Tibial nerve (tissue), 4 donors: ENCODE measurements at places on chromosomes 4 and X. TPM values are rescaled to one million over a fixed set of nuclear protein-coding genes. Genes with fewer than 3 reads are reported as not detected.
A peak's percentile ranks its signal among the peaks of the same experiment; 100 is the strongest.

Gene XAGE1A
- not detected for total RNA-seq

- H3K4me3 ChIP-seq: no peak overlapping the region
- no peak overlapping the region for H3K27ac ChIP-seq
- H3K36me3 ChIP-seq: no peaks in the 10 kb centered on the region
Observed at GRCh38 chr4:104915373-104915772, 231.3 kb upstream of the TET2 start.

Gene NCAPG
- 0.90 TPM for total RNA-seq

DNA sequence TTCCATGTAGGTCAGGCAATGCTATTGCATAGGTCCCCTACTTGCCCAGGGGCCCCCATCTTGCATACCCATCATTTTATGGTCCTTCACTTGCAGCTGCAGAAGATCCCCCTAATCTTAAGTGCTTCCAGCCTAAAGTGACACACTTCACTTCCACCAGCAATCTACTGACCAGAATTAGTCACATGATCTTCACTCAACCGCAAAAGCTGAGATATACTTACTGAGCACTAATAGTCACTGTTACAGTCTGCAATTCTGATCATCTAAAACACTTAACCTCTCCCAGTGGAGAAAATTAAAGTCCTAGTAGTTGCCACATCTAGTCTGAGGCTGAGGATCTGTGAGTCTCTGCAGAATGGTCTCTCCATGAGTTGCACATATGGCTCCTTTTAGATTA is 82.1 kb downstream of the AREG start:
- no peak overlapping the region for H3K27ac ChIP-seq
- DNase-seq: no peak
- H3K4me3 ChIP-seq: no peak overlapping the region
- H3K4me1 ChIP-seq: no peaks in the 10 kb centered on the region

Gene TMSB15C
- 4.8 TPM for total RNA-seq

GRCh38 chr4:115054836-115055235 is 58.6 kb downstream of the NDST4 start:
- no peaks in the 10 kb centered on the region for H3K36me3 ChIP-seq
- H3K4me3 ChIP-seq: no peak overlapping the region
- H3K27me3 ChIP-seq: no peaks in the 10 kb centered on the region
- no peaks in the 10 kb centered on the region for H3K4me1 ChIP-seq
- no peak for DNase-seq

GRCh38 chrX:368811-369562 is 17.7 kb downstream of the PPP2R3B start:
- peaks cover 12% of the 10 kb centered on the region for H3K36me3 ChIP-seq
- peaks cover 25% of the 10 kb centered on the region for H3K27me3 ChIP-seq
- no peak for DNase-seq
- H3K27ac ChIP-seq: no peak overlapping the region

GRCh38 chrX:115437841-115438595 is 123.0 kb upstream of the PLS3 start:
- no peak overlapping the region for H3K4me3 ChIP-seq
- H3K27me3 ChIP-seq: no peaks in the 10 kb centered on the region
- no peaks in the 10 kb centered on the region for H3K36me3 ChIP-seq
- H3K27ac ChIP-seq: no peak overlapping the region
- DNase-seq: no peak

DNA sequence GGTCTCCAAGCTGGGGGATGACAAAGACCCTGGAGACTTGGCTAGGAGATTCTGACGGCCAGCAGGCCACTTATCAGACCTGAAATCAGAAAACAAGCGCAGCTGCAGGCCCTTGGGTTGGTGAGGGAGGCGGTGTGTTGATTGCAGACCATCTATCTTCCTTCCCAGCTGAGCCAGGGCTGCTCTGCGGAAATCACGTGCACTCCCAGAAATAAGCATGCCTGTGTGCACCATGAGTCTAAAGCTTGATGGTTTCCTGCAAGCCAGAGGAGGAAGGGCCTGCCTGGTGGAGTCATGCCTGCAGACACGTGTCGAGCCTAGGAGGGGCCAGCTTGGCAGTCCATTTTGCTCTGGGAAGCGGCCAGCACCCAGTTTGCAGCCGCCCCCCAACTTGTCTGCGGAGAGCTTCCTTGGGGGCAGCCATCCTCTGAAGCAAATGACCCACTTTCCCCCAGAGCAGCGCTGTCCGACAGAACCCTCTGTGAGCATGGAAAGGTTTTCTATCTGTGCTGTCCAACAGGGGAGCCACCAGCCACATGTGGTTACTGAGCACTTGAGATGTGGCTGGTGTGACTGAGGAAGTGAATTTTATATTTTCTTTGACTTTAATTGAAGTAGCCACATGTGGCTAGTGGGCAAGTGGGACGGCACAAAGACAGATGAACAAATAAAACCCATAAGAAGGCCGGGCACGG is 175.7 kb upstream of the BCOR start:
- H3K27ac ChIP-seq: no peak overlapping the region
- H3K27me3 ChIP-seq: no peaks in the 10 kb centered on the region
- no peaks in the 10 kb centered on the region for H3K4me1 ChIP-seq
- no peak for DNase-seq

GRCh38 chr4:140673729-140674128 is 82.5 kb downstream of the TBC1D9 start:
- DNase-seq: no peak
- no peak overlapping the region for H3K27ac ChIP-seq
- no peaks in the 10 kb centered on the region for H3K4me1 ChIP-seq
- H3K4me3 ChIP-seq: no peak overlapping the region

Gene TMEM156
- not detected for total RNA-seq

Gene CXXC4
- 2.5 TPM for total RNA-seq

- no peaks in the 10 kb centered on the region for H3K36me3 ChIP-seq
- DNase-seq: no peak
- no peaks in the 10 kb centered on the region for H3K4me1 ChIP-seq
- peak overlapping the region; percentile 76 for H3K27ac ChIP-seq
Observed at GRCh38 chr4:158051401-158052235, 121.2 kb downstream of the GASK1B start.

DNA sequence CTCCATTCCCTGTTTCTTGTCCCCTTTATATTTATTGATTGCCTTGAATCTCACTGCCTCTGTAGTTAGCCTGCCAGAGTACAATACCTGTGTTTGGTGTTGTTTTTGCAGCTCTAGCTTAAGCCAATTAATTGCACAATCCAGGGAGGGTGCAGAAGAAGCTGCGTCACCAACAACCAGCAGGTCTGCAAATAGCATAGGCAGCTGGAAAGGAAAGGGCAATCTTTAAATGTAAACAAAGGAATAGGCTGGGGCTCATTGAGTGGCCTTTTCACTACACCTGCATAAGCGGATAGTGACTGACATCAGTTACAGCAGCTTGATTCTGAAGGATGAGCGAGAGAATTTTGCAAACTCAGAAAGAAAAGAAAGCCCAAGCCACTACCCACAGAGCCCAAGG is 106.8 kb upstream of the RAI2 start:
- no peak for DNase-seq
- H3K27me3 ChIP-seq: no peaks in the 10 kb centered on the region
- H3K36me3 ChIP-seq: no peaks in the 10 kb centered on the region
- no peaks in the 10 kb centered on the region for H3K4me1 ChIP-seq
- H3K4me3 ChIP-seq: no peak overlapping the region

GRCh38 chrX:100649550-100650356 is 5.8 kb downstream of the SRPX2 start:
- no peak overlapping the region for H3K4me3 ChIP-seq
- peak; percentile 67 for DNase-seq
- H3K36me3 ChIP-seq: no peaks in the 10 kb centered on the region
- H3K4me1 ChIP-seq: no peaks in the 10 kb centered on the region
- peaks cover 9% of the 10 kb centered on the region for H3K27me3 ChIP-seq

GRCh38 chrX:153637121-153638040 is 9.6 kb upstream of the DUSP9 start:
- no peaks in the 10 kb centered on the region for H3K36me3 ChIP-seq
- H3K27me3 ChIP-seq: peaks cover 31% of the 10 kb centered on the region

GRCh38 chrX:21799767-21800166 is 39.6 kb upstream of the MBTPS2 start:
- no peak for DNase-seq
- H3K27me3 ChIP-seq: peaks cover 10% of the 10 kb centered on the region
- H3K4me3 ChIP-seq: no peak overlapping the region
- no peak overlapping the region for H3K27ac ChIP-seq
- H3K36me3 ChIP-seq: no peaks in the 10 kb centered on the region

GRCh38 chr4:15149839-15150592 is 147.7 kb downstream of the CPEB2 start:
- H3K4me1 ChIP-seq: no peaks in the 10 kb centered on the region
- H3K27ac ChIP-seq: no peak overlapping the region
- H3K36me3 ChIP-seq: no peaks in the 10 kb centered on the region
- DNase-seq: peak; percentile 66
- H3K4me3 ChIP-seq: no peak overlapping the region

Gene GPR119
- not detected for total RNA-seq

- H3K4me3 ChIP-seq: no peak overlapping the region
- H3K4me1 ChIP-seq: no peaks in the 10 kb centered on the region
- H3K36me3 ChIP-seq: no peaks in the 10 kb centered on the region
Observed at GRCh38 chrX:106415276-106415895, 196.4 kb upstream of the RADX start.
